Hematopoietic multipotent progenitor cell treated with erythropoietin and hydrocortisone succinate and interleukin-3 and kit ligand, for 8 days (in vitro differentiated cells): ENCODE measurements at places on chromosomes 2 and 18.

DNA sequence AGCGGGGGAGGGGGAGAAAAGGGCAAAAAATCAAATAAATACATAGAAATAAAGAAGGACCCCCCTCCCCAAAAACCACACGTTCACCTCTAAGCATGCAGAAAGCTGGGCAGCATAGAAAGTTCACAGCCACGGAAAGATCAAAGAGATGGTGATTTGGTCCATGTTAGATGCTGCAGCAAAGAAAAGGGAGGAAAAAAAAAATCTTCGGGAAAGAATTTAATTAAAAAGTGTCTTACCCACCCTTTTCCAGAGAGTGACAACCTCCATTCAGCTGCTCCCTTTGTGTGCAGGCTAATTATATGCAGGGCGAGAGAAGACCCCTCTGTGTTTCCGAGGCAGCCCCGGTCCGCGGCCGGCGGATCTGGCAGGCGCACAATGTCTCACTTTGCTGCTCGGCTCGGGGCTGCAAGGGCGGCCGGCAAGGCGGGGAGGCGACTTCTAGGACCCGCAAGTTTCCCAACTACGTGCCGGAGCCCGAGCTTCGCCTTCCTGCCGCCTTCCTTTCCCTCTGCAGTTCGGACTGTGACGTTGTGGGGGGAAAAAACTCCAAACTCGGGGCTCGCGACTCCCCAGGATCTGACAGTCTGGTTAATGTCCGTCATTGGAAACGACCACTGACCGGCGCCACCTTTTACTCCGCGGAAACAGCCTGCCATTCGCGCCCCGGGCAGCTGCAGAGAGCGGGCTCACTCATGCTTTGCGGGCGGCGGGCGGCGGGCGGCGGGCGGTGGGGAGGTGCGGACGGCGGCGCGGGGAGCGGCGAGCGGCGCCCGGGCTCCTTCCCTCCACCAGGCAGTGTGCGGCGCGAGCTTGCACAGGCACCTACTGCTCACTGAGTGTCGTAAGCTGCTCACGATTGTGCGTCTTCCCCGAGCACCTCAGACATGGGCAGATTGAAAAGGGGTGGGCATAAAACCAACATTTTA lies at the start of gene LRRTM1:
TSS of gene LRRTM1 (minus strand) at position 844 of the 929 bp plus-strand sequence. CDS start 933 bp downstream, outside the sequence.
- no peak for DNase-seq

- DNase-seq = no peak
Observed at GRCh38 chr2:191311-192190, 72.3 kb downstream of the SH3YL1 start.

GRCh38 chr18:24726727-24727492 lies 266.5 kb downstream of the HRH4 start:
- peak; percentile 76 for DNase-seq

- DNase-seq = no peak
Observed at GRCh38 chr18:75477900-75478299, 50.4 kb upstream of the SMIM21 start.

- no peak for DNase-seq
Observed at GRCh38 chr2:157245846-157246764, 11.4 kb upstream of the GALNT5 start.

DNA sequence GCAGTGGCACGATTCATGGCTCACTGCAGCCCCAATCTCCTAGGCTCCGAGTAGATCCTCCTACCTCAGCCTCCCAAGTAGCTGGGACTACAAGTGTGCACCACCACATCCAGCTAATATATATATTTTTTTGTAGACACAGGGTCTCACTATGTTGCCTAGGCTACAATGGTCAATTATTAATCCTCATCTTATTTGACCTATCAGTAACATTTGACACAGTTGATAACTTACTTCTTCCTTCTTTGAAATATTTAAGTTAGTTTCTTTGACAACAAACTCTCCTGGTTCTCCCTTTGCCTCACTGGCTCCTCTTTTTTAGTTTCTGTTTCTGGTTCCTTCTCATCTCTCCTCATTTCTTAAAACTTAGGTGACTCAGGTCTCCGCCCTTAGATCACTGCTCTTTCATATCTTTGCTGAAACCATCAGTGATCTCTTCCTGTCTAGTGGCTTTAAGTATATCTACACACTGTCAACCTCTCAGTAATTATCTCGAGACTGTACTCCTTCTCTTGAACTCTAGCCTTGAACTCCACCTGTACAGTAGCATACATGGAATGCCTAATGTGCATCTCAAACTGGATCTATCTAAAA lies 11.5 kb downstream of the PGAP1 start:
- no peak for DNase-seq

GRCh38 chr2:127762846-127763245 lies 48.1 kb downstream of the WDR33 start:
- no peak for DNase-seq

- DNase-seq = no peak
Observed at GRCh38 chr18:37445368-37445767, 120.2 kb downstream of the CELF4 start.

- no peak for DNase-seq
Observed at GRCh38 chr2:135490376-135490775, 40.6 kb downstream of the ZRANB3 start.

DNA sequence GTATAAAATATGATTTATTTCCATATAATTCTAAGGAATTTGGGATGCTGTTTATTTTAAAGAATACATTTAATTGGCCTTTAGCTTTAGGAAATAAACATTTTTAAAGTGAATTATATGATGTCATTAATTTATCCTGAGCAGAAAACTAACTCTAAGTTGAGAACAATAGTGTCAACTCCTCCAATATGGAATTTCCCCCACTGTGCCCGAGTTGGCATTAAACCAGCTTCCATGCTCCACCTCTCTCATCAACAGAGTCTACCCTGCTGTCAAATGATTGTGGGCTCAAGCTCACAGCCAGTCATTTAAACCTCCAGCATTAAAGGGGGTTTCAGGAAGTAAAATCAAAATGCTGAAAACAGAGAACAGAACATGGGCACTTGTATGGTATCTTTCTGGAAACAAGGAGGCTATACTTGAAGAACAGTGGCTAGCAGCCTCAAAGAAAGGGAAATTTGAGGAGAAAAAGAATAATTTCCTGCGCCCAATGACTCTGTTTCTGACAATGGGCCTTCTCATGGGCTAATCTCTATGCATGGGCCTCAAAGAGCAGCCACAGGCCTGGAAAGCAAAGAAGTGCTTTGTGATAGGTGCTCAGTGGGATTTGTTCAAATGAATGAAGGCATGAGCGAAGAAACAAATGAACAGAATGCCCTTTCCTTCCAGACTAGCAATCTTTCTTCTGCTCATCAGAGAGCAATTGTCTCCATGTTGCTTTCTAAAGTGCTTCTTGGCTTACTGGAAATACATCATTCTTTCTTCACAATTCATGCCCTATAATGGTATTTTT lies 252.8 kb downstream of the MTX2 start:
- no peak for DNase-seq

GRCh38 chr2:62577994-62578781 lies 72.2 kb upstream of the TMEM17 start:
- no peak for DNase-seq

DNA sequence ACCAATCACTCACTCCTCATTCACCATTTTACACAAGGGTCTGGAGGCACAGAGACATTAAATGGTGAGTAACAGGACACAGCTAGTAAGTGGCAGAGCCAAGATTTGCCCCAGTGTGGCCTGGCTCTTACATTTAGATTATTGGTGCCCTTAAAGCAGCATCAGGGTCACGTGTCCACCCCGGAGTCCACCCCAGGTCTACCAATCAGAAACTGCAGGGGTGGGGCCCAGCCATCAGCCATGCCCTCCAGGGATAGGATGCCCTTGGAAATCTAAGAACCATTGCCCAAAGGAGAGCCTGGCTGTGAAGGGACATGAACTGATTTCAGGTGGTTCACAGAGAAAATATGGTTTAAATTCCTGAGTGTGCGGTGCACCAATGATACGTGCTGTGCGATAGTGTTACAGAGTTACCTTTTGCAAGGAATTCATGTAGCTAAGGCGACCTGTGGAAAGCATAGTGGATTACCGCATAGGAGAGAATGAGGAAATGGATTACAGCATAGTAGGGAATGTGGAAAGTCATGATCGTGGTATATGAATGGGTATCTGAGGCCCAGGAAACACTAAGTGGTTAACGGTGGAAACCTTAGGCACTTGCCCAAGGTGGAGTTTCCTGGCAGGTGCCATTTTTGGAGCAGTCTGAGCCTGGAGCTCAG lies 17.8 kb downstream of the IGFBP5 start:
- DNase-seq = no peak

- no peak for DNase-seq
Observed at GRCh38 chr2:118847762-118848172, 319 bp upstream of the EN1 start.

GRCh38 chr2:119231975-119232665 lies 8.5 kb downstream of the STEAP3 start:
- DNase-seq = no peak

DNA sequence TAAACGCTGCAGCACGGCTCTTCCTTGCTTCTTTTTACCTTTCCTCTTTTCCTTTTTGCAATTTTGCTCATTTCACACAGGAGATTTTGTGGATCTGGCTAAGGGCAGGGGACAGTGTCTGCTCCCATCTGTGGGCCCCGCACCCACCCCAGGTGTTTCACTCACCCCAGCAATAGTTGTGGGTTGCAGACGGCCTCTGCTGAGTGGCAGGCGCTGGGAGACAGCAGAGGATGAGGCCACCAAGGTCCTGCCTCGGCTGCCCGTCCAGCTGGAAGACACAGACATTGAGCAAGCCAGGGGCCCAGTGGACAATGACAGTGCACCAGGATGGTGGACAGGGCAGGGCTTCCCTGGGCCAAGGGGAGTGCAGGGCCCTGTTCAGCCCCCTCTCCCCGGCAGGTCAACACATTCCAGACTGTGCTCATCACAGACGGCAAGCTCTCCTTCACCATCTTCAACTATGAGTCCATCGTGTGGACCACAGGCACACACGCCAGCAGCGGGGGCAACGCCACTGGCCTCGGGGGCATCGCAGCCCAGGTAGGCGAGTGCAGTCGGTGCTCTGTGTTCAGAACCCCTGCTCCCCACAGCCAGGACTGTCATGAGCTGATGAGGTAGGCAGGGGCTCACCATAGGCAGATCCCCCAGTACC lies 35.0 kb downstream of the SNED1 start:
- DNase-seq = no peak

DNA sequence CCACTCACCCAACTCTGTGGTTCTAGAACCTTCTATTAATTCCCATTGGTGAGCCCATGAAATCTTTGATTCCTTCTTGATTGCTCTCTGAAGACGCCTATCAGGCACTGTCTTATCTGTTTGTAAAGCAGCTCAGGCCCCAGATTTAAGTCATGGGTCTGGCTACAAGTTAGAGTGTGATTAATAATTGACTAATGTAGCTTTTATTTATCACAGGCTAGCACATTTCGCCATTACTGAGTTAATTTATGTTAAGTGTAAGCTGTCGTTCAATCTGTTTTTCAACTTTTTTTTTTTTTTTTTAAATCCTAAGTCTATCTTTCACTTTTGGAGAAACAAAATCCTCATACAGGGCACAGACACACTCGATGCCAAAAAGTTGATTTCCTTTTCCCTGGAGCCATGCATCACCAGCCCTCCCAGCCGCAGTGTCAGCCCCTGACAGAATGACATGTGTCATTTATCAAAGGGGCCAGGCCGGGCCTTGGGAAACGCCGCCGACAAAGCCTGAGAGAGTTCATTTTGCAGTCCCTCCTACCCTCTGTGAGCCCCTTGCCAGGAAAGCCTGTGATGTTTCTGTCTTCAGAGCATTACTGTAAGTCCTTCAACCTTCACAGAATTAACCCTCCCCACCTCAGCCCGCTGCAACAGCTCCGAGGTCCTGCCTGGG lies 15.8 kb downstream of the TSHZ1 start:
- peak; percentile 20 for DNase-seq

GRCh38 chr18:38539856-38540255 lies 974.3 kb upstream of the CELF4 start:
- no peak for DNase-seq

DNA sequence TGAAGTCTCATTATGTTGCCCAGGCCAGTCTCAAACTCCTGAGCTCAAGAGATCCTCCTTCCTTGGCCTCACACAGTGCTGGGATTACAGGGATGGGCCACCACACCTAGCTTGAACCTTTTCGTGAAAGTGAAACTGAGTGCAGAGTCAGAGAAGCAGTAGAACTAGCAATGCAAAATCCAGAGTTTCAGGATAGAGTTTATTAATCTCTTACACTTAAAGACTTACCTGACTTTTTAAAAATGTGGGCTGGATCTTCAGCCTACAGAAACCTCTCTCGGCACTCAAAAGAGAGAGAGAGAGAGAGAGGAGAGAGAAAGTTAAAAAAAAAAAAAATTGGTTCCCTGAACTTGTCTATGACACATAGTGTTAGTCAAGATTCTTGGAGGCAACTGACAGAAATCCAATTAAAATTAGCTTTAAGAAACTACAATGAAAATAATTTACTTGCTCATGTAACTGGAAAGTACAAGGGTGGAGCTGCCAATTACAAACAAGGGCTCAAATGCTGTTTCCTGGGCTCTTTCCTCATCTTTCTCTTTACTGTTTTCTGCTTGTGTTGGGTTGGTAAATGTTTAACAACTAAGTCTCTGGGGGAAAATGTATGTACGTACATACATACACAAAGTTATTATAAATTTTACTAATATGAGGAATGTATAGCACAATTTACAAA lies 98.1 kb upstream of the CERS6 start:
- DNase-seq = no peak

- DNase-seq = no peak
Observed at GRCh38 chr2:54330926-54331835, 75.2 kb upstream of the TSPYL6 start.

DNA sequence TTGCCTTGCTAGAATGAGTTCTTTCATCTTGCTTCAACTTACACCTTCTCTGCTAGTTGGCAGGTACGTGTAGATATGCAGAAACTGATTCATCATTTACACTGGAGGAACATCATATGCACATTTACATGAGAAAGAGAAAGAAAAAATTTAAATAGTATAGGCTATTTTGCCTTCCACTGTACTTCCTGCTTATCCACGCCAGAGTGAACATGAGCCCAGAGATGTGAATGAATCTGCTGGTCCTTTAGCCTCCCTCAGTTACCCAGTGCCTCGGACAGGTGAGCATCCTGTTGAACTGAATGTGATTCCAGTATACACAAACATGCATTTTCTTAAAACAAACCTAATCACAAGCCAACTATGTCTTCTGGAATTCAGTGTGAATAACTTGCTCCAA lies 83.6 kb downstream of the SESTD1 start:
- DNase-seq = no peak

- no peak for DNase-seq
Observed at GRCh38 chr2:118186858-118187254, 98.6 kb downstream of the INSIG2 start.
